ENCODE measurements at places on chromosomes 4 and X.

GRCh38 chr4:89837385-89837992, 528 bp upstream of the SNCA start:
- no peak for DNase-seq

DNA sequence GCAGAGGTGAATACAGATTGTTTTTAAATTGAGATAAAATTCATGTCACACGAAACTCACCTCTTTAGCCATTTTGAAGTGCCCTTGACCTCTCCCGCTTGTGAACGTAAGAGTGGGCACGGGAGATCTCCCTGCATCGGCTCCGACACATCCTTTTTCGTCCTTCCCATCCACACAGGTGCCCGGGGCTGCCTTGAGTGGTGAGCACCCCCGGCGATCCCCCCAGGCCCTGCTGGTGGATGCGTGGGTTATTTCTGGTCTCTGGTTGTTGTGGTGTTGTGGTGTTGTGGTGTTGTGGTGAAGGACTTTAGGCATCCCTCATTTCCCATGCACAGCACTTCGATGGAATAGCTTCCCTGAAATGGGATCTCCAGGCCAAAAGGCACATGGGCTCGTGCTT, 46.1 kb downstream of the PSAPL1 start:
- no peak for DNase-seq

DNA sequence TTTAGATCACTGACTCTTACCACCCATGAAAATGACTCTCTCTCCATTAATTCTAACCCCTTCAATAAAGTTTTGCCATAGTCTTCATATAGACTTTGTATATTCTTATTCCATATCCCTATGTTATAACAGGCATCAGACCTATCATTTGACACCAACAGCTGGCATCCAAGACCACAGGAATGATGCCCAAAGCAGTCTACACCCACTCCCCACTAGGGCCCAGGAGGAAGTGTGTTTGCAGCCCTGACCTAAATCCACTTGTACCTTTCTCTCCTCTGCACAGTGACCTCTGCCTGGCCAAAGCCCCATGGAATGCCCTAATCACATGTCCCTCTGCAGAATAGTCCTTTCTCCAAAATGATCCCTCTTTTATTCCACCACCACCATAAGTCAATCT, 219.2 kb downstream of the CBR4 start:
- no peak for DNase-seq

- no peak for DNase-seq
Observed at GRCh38 chr4:181949704-181950312, 293.4 kb upstream of the TENM3 start.

DNA sequence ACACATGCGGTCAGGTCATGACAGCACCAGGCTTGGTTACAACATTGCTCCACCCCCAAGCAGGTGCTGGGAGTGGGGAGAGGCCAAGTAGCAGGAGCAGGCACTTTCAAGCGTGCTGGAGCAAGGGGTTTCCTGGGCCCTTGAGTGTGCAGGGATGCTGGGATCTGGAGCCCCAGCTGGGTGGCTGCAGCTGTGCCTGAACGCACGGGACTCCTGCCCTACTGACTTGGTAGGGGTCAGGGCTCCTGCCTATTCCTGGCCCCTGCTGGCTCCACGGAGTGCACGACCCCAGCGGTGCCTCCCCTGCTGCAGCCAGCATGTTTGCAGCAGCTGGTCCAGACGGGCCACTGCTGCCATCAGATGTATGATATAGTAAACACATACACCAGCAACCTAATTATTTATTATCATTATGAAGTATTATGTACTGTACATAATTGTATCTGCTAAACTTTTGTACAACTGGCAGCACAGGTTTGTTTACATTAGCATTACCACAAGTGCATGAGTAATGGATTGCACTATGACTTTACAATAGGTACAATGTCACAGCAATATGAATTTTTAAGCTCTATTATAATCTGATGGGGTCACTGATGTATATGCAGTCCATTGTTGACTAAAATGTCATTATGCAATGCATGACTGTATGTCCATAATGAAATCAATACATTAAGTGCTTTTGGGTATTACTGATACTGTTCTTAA, 620.6 kb downstream of the RAPGEF2 start:
- DNase-seq, result no peak

DNA sequence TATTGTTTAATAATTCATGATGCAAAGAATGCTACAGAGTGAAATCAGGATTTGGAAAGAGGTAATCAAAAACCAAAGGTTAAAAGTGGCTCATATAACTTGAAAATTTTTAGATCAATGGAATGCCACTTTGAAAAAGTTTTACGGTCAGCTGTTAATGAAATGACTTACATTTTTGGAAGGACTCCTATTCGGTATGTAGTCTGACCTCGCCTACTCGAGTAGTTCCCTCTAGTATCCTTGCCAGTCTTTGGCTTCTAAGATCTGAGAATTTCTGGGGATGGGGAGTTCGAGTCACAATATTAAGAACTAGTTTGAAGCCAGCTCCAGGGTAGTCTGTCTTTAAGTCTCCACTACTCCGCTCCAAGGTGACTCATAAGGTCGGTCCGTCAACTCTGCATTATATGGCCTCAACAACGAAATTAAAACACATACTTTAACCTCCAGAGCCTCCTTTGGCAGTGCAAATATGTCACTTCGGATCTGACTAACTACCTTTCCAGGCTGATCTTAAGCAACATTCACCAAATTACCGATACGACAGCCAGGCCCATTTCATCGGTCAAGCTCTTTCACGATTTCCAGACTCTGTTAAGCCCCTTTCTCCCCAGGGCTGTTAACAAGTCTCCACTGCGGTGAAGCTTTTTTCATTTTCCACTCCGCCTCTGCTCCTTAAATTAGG, 733 bp upstream of the NAA15 start:
- DNase-seq, result no peak
